ENCODE measurements at places on chromosomes 2 and 18. TPM values are rescaled to one million over a fixed set of nuclear protein-coding genes. Genes with fewer than 3 reads are reported as not detected.
A peak's percentile ranks its signal among the peaks of the same experiment; 100 is the strongest.

DNA sequence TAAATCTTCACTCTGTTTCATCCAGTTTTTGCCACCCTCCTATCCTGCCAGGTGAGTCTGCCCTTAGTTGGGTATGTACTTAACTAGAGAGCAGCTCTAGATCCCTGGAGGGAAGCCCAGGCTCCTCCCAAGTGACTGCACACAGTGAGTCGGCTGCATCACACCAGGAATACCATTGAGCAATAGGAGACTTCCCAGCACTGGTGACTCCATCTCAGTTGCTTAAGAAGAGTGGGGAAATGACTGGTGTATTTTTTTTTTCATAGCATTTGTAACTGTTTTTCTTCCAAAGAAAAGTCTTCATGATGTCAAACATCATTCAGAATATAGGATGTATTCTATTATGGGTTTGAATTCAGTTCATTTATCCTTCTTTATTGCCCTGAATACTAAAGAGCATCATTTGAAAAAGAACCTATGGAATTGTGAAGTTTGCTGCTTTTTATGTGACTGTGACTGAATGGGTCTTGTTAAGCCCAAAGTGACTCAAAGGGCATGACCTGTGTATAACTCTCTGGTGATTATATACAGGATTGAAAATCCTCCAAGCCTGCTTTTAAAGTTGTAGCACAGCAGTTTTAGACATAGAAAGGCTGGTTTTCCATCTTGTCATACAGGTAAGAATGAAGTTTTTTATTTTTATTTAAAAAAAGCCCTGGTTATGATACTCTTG, 84.3 kb downstream of the MAP3K20 start:
- DNase-seq = no peak

DNA sequence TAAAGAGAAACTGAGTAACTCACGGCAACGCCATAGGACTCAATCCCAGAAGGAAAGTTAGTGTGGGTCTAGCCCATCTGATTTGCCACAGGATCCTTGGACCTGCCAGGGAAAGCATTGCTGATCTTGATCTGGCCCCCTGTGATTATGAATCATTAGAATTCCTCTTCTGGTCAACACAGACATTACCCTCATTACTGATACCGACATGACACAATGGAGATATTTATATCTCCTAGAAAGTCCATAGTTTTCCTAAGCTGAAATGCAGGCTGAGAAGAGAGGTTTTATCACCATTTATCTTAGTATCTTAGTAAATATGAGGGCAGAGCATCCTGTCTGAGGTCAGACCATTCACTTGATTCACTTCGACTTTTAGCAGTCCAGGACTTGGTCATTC, 75.5 kb upstream of the CCDC68 start:
- DNase-seq = no peak

The GALR1 gene
- not detected for polyA plus RNA-seq

DNA sequence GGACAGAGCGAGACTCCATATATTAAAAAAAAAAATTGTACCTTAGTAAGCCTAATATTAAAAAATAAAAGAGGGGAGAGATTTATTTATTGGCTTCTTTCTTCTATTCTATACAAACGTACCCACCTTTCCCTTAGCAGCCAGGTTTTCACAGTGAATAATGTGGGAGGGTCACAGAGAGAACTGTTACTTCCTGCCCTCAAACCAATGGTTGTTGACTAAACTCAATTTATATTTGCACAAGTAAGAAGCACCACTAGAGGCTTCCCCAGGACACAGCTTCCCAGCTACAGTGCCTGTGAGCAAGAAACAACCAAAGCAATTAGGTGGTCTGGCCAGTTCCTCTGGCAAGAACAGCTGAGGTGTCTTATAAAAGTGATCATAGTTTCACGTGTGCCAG, 28.9 kb upstream of the GALR1 start:
- no peak for DNase-seq

DNA sequence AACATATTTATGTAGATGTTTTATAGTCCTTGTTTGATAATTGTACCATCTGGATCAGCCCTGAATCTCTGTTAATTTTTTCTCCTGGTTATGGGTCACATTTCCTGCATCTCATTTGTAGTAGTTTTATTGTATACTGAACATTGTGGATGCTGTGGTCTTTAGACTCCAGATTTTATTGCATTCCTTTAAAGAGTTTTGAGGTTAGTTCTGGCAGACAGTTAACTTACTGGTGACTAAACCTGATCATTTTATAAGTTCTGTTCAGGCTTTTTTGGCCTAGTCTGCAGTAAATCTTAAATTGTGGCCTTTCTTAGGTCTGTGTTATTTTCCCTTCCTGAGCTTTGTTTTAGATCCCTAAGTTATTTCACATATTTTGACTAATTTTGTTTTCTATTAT, 84.3 kb downstream of the FANCL start:
- no peak for DNase-seq

The C2orf81 gene
- polyA plus RNA-seq = 4.2 TPM

- DNase-seq = no peak
These were observed 10.3 kb downstream of the TEX44 start for GRCh38 chr2:231602859-231603467.

GRCh38 chr18:5180254-5180653, 16.8 kb downstream of the AKAIN1 start:
- no peak for DNase-seq

DNA sequence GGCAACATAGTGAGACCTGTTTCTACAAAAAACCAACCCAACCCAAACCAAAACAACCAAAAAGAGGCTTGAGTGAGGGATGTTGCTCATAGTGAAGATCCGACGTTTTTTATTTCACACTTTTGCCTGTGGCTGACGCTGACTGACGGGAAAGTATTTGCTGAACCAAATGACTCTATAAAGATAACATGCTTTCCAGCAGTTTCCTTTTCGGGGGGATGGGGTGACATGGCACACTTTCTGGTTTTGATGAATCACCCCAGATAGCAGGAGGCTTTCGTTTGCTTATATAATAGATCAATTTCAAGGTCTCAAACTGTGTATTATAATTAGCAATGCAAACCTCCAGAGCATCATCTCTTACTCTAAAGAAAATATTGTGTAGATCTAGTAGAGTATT, 150.8 kb downstream of the AQP4 start:
- DNase-seq = no peak

DNA sequence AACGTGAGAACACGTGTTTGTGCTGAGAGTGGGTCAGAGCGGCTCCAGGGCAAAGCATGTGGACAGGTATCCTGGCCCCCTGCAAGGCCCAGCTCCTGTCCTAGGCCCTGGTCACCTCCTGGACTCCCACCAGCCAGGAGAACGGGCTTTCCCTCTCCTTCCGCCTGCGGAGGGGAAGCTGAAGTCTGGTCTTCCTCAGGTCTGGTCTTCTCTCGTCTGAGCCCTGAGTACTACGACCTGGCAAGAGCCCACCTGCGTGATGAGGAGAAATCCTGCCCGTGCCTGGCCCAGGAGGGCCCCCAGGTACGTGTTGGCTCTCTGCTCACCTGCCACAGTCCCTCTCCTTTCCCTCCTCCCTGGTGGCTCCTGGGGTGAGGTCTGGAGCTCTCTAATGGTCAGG, 963 bp downstream of the GNLY start:
- no peak for DNase-seq

DNA sequence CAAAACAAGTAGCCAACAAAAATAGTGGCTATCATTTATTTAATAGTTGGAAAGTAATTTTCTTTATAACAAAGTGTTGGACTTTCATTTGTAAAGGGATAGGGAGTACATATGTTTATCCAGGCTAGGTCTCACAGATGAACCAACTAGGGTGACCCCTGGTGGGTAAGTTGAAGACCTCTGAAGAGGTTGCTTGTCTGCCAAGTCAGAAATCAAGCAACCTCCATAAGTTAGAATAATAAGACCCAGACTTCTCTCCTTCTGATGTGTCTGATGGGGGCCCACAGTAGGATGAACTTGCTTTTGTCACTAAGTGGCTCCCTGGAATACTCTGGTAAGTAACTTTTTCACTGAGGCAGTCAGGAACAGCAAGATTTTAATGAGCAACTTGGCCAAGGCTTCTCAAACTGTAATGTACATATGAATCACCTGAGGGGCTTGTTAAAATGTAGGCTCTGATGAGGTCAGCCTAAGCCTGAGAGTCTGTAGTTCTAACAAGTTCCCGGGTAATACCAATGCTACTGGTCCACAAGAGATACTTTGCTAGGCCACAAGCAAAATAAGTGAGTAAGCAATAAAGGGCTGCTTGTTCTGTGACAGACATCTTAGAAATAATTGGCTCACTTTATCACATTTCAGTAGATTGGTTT, 319.6 kb downstream of the PIK3C3 start:
- DNase-seq = no peak

DNA sequence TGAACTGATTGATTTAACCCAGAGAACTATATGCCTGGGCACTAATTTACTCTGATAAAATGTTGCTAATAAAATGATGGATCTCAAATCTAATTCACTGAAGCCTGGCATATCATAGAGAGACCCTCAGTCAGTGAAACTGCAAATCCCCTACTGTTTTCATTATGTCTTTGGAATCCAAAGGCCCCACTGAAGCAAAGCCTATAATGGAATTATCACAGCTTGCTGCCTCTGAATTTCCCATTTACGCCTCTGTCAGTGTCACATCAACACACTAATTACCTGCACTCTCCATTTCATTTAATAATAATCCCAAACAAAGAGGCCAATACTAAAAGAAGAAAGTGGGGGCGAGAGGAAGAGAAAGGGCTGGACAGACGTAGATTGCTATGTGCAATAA, 470.9 kb downstream of the MBD2 start:
- DNase-seq = no peak

DNA sequence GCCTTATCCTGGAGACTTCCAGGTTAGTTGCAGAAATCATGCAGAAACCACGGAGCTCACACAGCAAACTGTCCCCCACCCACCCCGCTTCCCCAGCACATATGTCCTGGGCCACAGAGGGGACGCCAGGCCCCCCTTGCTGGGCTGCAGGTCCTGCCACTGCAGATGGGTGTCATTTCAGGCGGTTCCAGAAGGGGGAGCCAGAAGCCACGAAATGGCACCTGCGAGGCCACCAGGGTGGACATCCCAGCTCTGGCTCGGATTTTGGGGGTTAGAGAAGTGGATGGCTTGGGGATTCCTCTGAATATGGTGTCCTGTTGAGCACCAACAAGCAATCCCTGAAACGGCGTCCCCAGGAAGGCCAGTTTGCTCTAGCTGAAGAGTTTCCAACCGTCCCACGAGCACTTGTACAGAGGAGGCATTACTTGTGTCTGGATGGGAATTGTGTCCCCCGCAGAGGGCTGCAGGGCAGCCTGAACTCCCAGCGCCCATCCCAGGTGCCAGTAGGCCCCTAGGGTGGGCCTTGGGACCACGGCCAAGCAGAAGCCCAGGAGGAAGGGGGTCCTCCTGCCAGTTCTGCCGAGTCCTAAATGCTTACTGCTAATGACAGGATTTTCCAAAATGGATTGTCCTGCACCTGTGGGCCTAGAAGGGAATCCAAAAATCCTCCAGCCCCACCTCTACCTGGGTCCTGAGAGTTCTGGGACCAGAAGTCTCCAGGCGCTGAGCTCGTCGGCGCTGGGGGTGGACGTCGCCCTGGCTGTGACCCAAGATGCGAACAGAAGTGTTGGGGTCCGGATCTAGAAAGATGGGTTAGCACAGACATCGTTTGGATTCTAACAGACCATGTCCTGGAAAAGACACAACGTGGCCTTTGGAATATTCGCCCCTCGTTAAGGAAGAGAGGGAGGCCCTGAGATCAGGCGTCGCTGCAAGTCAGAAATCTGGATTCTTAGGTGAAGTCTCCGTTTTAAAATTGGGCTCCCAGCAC, 14.6 kb upstream of the NFATC1 start:
- DNase-seq = peak; percentile 66

DNA sequence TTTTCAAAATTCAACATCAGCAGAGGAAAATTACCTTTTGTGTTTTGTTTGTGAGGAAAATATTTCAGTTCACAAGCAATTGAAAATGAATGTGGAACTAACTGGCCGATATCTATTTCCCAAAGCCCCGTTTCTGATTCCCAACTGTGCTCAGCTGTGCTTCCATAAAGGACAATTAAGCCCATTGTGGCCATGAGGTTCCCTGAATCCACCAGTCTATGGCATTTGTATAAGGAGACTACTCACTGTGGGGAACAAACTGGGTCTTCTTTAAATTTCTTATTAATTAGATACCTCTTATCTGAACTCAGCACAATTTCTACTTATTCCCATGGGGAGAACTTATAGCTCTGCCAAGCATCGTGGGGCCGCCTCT, 31.4 kb upstream of the AGAP1 start:
- DNase-seq = no peak

The LYPD6 gene
- not detected for polyA plus RNA-seq

GRCh38 chr2:152894051-152894450, 175.6 kb downstream of the ARL6IP6 start:
- no peak for DNase-seq

- no peak for DNase-seq
These were observed 815 bp downstream of the CEBPZ start for GRCh38 chr2:37230581-37230980.

The HOXD9 gene
- not detected for polyA plus RNA-seq

The FZD7 gene
- polyA plus RNA-seq = 0.17 TPM

The GTF2A1L gene
- polyA plus RNA-seq = not detected

DNA sequence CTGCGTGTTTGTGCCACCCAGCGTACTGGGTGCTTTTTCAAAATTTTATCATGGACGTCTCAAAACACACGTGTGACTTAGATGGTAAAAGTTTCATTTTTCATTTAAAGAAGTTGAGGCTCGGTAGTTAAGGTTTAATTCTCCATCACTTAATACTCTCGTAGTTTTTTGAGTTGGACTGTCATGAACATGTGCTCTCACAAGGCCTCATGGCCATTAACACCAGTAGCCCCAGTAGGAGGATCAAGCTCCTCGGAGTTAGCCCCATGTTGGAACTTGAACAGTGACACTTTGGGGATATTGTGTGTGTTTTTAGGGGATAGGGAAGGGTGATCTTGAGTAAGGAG, 15.3 kb downstream of the NMUR1 start:
- DNase-seq = no peak

- no peak for DNase-seq
These were observed 568.5 kb downstream of the ARHGAP15 start for GRCh38 chr2:143697744-143698143.

The FIGN gene
- polyA plus RNA-seq = not detected

The PPP4R3B gene
- polyA plus RNA-seq = 72.2 TPM

The GNAL gene
- polyA plus RNA-seq = 0.05 TPM

GRCh38 chr2:7444626-7445025, 527.4 kb downstream of the RNF144A start:
- DNase-seq = no peak

- DNase-seq = no peak
These were observed 81.7 kb downstream of the GLI2 start for GRCh38 chr2:120817136-120817955.

GRCh38 chr2:170465241-170465640, 249.9 kb upstream of the SP5 start:
- no peak for DNase-seq

The PSTPIP2 gene
- 0.73 TPM for polyA plus RNA-seq

- DNase-seq = no peak
These were observed 108.5 kb upstream of the SMAD7 start for GRCh38 chr18:49059028-49059834.

GRCh38 chr2:57759822-57760300, 286.7 kb upstream of the VRK2 start:
- peak; percentile 71 for DNase-seq

DNA sequence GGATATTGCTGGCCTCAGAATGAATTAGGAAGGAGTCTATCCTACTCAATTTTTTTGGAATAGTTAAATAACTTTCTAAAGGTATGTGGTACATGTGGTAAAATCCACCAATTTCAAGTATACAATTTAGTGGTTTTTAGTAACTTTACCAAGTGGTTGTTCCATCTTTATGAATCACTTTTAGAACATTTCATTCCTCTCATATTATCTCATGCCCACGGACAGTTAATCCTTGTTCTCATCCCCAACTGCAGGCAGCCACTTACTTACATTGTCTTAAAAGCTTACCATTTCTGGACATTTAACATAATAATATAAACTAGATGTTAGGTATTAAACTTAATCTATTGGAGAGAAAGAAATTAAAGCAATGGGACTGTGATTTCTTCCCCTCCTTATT, 146.3 kb upstream of the ZC3H15 start:
- no peak for DNase-seq

The C1GALT1C1L gene
- not detected for polyA plus RNA-seq
